MG63 (cell line): ENCODE measurements at places on chromosomes 3 and 15.

- DNase-seq = peak; percentile 27
Observed at GRCh38 chr3:63809607-63810006, 9.5 kb upstream of the C3orf49 start.

DNA sequence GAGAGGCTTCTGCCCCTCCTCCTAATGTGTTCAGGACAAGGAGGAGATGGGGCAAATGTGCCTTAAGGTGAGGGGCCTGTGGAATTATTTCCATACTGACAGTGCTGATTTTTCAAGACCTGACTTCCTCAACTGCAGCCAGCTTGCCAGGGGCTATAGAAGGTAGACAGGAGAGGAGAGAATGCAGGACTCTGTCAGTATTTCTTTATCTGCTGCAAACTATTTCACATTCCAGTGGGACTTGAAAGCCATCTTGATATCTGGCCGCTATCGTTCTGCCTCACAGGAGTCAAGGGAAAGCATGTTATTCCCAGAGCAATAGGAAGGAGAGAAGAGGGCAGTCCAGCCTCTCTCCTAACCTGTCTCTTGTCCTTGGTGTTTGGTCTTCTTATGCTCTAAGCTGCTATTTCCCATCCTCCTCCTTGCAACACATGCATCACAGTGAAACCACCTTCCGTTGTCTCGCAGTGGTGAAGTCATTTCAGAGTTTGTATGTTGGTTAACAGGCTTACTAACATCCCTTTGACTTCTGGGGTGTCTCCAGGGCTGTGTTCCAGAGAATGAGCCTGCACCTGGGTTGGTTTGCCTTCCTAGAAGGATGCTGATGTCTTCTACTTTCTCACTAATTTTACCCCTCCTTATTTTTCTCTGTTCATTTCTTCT lies 95.1 kb upstream of the MRPS22 start:
- no peak for DNase-seq

- DNase-seq = no peak
Observed at GRCh38 chr3:123110282-123110975, 43.6 kb downstream of the PDIA5 start.

DNA sequence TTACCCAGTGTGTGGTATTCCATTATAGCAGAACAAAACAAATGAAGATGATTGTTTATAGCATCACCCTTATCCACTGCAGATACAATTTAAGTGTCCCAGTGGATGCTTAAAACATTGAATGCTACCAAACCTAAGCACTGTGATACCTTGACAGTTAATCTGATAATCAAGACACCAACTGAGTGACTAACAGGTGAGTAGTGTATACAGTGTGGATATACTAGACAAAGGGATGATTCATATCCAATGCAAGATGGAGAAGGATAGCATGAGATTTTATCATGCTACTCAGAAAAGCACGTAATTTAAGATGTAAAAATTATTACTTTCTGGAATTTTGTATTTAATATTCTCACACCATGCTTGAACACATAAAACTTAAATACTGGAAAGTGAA lies 1449.0 kb downstream of the OTOL1 start:
- DNase-seq = no peak

GRCh38 chr15:52408823-52409222 lies 113.2 kb upstream of the MYO5C start:
- DNase-seq = no peak

DNA sequence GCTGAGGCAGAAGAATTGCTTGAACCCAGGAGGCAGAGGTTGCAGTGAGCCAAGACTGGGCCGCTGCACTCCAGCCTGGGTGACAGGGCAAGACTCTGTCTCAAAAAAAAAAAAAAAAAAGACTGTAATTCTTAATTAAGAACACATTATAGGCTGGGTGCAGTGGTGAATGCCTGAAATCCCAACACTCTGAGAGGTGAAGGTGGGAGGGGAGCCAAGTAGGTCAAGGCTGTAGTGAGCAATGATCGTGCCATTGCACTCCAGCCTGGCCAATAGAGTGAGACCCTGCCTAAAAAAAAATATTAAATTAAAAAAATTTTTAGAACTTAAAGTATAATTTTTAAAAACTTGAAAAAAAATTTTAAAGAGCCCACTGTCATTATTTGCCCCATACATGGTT lies 13.4 kb upstream of the ARPIN start:
- DNase-seq = no peak

DNA sequence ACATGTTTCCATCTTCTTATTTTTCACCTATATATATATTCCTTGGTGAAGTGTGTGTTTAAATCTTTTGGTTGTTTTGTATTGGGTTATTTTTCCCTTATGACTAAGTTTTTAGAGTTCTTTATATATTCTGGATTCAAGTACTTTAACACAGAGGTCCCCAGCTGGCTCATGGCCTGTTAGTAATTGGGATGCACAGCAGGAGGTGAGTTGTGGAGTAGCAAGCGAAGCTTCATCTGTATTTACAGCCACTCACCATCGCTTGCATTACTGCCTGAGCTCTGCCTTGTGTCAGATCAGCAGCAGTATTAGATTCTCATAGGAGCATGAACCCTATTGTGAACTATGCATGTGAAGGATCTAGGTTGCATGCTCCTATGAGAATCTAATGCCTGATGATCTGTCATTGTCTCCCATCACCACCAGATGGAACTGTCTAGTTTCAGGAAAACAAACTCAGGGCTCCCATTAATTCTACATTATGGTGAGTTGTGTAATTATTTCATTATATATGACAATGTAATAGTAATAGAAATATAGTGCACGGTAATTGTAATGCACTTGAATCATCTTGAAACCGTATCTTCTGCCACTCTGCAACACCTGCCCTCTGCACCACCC lies 151.6 kb downstream of the RSRC1 start:
- no peak for DNase-seq

DNA sequence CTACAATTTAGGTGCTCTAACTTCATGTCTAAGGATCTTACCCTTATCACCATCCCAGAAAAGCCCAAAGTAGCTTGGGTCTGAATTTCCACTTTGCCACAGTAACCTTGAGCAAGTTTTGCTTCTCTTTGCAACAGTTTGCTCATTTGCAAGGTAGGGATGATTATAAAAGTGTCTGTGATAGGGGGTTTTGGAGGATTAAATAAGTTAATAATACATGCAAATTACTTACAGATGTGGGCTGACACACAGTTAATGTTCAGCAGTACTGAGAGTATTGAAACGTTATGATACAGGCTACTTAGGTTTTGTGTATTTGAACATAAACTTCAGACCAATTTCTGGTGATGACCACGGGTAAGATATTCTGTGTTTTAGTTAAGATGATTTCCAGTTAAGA lies 444.7 kb upstream of the TPRG1 start:
- no peak for DNase-seq

- no peak for DNase-seq
Observed at GRCh38 chr15:69400850-69401249, 13.3 kb upstream of the KIF23 start.
